ENCODE measurements at places on chromosomes 4 and X.
A peak's percentile ranks its signal among the peaks of the same experiment; 100 is the strongest.

DNA sequence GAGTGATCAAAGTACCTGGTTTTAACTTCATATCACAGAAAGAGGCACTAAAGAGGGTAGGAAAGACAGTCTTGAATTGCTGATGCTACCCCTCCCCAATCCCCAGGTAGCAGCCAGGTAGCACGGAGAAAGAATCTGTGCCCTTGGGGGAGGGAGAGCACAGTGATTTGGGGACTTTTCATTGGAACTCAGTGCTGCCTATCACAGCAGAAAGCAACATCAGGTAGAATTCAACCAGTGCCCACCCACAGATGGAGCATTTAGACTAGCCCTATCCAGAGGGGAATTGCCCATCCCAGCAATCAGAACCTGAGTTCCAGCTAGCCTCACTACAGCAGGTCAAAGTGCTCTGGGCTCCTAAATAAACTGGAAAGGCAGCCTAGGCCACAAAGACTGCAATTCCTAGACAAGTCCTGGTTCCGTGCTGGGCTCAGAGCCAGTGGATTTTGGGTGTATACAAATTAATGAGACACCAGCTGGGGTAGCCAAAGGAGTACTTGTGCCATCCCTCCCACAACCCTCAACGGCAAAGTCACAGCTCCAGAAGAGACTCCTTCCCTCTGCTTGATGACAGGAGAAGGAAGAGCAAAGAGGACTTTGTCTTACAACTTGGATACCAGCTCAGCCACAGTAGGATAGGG, 228.1 kb downstream of the THOC2 start:
- no peak for DNase-seq

DNA sequence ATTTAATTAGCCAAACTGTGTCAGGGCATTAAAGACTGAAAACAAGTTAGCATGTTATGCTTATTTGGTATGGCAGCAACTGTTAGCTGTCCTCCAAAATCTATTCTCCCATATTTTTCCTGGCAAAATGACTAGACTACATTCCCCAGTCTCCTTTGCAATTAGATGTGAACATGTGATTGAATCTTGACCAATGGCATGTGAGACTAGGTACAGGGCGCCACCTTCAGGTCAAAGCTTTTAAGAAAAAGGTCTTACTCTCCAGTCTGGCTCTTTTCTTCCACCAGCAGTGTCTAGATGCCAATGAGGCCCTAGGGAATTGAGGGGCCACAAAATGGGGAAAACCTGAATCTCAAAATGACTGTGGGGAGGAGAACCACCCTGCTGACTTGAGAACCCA, 408.2 kb downstream of the SMARCA1 start:
- no peak for DNase-seq

GRCh38 chrX:124362072-124362471, 15.7 kb downstream of the SH2D1A start:
- no peak for DNase-seq

DNA sequence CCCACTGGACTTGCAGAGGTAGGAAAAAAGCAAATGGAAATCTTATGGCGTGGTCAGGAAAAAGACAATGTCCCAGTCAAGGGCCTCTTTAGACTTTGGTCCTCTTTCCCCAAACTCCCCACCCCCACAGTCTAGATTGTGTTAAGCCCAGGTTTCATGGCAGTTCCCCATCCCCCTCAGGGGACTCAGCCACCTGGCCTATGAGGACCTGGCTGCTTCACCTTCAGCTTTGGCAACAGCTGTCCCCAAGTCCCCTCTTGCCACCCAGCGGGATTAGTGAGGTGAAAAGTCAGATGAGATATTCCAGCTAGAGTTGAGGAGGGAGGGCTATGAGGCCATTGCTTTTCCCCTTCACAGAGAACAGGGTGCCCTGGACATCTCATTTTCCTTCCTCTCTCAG, 457 bp downstream of the RIPPLY1 start:
- DNase-seq = no peak

DNA sequence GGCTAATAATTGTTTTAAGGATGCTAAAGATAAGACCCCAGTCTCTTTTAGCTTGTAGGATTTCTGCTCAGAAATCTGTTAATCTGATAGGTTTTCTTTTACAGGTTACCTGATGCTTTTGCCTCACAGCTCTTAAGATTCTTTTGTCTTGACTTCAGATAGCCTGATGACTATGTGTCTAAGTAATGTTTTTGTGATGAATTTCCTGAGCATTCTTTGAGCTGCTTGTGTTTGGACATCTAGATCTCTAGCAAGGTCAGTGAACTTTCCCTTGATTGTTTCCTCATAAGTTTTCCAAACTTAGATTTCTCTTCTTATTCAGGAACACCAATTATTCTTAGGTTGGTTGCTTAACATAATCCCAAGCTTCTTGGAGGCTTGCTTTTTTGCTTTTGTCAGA, 104.1 kb downstream of the ZNF518B start:
- DNase-seq = no peak

- no peak for DNase-seq
Measured at GRCh38 chr4:71025654-71026053, 32.2 kb downstream of the DCK start.

- DNase-seq = no peak
Measured at GRCh38 chr4:79540143-79540542, 132.1 kb upstream of the GK2 start.

DNA sequence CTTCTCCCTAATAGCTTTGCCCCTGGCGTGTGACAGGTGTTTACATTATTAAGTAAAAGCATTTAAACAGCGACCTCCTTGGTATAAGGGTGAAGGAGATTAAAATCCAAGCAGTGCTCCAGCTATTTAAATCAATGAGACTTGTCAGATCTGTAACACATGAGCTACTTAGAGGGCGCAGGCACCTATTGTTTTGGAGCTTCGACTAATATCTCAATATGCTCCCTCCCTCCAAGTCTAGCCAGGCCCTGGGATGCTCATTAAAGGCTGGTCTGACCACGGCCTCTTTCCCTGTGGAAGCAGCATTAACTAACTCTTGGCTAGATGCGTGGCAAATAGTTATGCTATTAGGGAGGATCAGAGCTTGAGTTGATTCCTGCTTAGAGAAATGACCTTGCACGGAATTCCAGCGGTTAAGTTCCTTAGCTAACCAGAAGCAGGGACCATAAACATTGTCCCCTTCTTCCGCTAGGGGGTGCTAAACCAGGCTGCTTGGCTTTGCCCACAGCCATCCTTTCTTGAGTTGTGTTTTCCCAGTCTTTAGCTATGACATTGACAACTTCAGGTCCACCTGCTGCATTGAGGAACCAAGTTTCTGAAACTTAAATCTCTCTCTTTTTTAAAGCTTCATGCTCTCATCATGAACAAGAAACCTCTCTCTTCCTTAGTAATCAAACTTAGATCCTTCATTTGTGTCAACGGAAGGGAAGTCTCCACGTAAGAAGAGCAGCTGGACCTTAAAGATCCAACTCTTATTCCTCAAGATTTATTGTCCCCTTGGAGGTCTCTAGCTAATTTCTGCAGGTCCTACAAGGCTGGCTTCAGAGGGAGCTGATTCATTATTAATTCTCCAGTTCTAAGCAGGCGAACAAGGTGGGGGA, 80.7 kb upstream of the IGFBP7 start:
- DNase-seq = peak; percentile 5

DNA sequence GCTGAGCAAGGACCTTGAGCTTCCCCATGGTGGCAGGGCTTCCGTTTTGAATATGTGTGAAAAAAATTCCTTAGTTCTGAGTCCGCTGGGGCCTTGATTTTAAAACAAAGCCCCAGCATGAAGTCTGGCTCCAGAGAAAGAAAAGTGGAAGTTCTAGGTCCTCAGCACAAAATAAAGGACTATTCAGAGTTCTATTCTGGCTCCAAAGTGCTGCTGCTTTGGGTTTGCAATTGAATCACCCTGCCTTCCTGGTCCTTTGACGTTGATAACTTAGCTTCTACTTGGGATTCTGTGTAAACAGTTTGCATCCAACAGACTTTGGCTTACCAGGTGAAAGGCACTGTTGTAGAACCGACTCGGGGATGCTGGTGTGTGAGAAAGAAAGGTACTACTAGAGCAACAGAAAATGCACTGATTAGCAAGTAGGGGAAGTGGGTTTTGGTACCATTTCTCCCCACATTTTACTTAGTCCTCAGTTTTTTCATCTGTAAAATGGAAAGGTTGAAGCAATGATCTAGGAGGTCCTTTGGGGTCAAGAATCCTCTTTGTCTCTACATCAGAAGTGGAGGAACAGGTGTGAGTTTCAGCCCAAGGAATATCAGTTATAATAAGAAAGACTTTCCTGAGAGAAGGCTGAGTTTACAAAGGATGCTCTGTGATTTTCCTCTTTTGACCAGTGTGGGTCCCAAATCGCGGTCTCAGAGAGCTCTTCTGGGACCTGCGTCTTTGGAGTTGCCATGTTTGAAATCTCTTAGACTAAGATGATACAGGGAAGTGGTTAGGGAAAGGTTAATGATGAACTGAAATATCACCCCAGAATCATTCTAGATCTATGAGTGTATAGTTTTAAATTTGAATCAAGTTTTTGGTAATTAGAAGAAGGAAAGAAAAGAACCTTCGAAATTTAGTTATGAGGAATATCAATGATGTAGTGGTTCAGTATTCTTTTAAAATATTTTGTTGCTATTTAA, 28.2 kb downstream of the IGFBP7 start:
- DNase-seq = no peak

DNA sequence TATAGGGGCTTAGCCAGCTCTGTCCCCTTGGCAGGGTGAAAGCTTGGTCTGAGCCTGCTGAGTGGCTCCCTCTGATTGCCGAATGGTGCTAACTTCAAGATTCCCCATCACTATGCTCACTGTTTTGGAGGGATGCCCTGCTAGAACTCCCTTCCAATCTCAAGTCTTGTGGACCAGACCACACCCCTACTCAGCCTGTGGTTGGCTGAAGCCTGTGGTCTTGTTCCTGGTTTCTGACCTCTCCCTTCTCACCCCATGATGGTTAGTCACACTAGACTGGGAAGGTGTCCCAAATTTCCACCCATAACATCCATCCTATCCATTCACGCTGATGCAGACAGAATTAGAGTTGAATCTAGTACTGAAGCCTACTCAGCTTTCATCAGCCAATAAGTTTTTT, 184.7 kb upstream of the NDP start:
- no peak for DNase-seq

DNA sequence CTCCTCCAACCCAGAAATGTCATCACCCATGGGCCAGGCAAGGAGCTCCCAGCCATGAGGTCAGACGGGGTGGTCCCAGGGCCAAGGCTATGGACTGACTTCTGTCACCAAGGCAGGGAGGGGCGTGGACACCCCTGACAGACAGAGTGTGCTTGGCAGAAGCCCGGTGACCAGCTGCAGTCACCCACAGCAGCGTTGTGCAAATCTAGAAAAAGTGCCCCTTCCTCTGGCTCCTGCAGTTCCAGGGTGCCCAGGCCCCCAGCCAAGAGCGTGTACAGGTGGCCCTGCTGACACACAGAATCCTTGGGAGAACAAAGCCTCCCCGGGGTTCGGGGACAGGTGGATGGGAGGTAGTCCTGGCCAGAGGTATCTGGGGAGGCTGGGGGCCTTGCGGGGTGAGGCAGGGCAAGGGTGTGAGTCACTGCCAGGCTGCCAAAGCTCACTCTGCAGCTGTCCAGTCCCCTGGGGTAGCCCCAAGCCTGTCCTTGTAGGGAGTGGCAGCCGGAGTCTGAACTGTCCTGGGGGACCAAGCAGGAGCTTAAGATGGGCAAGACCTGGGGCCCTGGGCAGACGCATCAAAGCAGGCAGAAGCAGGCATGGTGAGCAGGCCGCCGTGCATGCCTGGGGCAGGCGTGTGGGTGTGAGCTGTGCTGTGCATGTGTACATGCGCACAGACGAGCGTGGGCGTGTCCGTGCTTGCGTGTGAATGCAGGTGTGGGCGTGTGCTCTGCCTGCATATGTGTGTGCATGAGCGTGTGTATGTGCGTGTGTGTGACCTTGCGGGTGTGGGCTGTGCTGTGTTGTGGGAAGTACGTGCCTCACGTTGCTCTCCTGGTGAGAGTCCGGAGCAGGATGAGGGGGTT, 3.3 kb downstream of the MYL5 start:
- DNase-seq = peak; percentile 30

- DNase-seq = no peak
Measured at GRCh38 chr4:112327965-112328733, 31.0 kb downstream of the ALPK1 start.
